ENCODE measurements at places on chromosomes 12 and 14.

DNA sequence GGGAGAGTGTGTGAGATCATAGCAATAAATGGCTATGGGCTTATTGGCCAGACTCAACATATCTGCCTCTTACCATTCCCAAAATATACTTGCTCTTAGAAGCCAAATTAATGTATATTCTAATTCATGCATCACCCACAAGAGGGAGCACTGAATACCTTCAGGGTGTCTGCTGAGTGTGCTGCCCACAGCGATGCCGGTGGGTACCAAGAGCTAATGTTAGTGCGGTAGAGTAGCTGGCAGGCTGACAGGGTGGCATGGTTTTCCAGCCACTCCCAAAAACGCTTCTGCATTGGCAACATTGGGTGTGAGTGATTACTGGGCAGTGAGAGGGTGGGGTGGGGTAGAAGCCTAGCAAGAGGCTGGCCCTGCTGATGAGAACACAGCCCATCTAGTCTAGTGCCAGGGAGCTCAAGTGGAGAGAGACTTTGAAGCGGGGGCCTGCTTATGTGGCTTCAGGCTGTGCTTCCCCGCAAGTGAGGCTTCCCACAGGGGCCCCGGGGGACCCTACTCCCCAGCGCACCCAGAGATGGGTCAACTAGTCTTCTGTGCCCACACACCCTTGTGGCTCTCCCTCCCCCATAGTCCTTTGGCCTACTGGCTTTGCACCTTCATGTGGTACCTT, 9.2 kb upstream of the PLEKHD1 start:
- DNase-seq = peak; percentile 10

DNA sequence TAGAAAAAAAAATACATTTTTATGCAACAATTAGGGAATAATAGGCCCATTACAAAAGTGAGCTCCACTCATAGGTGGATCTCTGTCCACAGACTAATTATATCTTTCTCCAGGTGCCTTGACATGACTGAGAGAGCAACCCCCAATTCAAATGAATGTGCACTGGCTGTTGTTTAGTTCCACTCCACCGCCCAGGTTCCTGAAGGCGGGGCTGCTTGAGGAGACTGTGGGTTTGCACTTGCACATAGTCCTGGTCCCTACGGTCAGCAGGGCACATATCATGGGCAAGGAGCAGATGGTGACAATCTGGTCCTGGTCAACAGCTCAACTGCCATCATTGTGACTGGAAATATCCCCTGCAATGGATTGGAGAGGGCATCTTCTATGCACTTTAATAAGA, 195.6 kb upstream of the PWP1 start:
- no peak for DNase-seq

DNA sequence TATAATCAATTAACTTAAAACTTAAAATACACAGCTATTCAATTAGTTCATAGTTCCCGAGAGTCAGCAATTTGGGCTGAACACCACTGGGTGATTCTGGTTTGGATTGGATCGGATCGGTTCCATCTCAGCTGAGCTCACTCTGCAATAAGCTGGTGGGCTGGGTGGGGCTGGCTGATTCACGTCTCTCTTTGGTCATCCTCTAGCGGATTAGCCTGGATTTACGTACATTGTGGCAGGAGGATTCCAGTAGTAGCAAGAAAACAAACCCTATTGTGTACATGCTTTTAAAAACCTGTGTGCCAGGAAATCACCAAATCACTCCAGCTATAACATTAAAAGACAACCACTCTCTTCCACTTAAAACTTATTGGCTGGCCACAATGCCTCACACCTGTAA, 3.2 kb upstream of the CLEC4C start:
- DNase-seq = no peak

DNA sequence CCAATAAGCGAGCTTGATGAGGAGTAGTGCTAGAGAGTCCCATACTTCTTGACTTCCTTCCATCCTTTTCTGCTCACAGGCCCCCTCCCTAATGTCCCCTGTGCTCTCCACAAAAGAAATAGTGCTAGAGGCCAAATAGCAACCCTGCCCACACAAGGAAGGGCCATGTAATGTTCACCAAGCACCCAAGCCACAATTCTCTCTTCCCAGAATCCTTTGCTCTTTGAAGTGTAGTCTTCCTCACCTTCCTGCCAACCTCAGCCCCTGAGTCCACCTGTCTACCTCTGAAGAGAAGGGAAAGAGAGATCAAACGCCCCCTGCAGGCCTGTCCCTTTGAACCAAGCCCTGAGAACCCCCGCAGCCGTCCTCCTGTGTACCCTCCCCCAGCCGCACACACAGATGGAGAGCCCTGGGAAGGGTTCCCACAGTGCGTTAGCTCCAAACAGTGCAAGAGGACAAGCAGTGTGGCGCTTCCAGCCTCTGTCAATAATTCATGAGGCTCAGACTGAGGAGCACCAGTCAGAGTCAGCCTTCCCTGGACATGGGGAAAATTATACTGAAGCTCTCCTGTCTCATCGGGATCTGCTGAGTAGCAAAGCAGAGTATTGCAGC, 1.9 kb upstream of the DHRS4 start:
- no peak for DNase-seq

- no peak for DNase-seq
These were observed 32.4 kb downstream of the FLVCR2 start for GRCh38 chr14:75610834-75611233.

GRCh38 chr12:129687731-129688130, 216.1 kb downstream of the TMEM132D start:
- DNase-seq = no peak

DNA sequence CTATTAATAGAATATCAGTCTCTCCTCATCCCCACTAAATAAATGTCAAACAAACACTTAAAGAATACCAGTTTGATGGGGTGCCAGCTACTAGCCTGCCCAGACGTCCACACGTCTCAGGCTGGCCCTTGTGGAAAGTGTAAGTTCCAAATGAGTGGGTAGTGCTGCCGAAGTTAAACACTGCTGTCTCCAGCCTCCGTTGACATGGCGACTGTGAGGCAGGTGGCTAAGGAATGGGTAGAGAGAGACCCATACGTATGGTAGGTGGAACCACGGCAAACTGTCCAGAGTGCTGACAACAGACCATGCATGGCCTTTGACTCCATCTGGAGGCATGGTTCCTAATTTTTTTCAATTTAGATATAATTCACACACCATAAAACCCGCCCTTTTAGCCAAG, 37.9 kb downstream of the PITPNM2 start:
- DNase-seq = no peak

- DNase-seq = no peak
These were observed 244.9 kb upstream of the RGS6 start for GRCh38 chr14:71687166-71687831.

DNA sequence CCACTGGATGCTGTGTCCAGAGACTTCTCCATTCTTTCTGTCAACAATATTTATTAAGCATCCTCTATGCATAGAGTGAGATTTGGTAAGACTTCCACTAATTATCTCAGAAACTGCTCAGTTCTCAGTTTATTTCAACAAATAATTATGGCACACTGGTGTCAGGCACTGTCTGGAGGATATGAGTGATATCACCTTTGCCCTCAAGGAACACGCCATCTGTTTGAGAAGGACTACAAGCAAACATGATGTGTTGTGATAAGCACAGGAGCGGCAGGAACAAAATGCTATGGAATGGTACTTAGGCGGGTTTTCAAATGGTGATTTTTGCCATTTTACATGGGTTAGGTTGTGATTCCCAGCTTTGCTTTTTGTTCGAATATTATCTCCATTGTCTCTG, 229.2 kb downstream of the DPF3 start:
- DNase-seq = no peak

DNA sequence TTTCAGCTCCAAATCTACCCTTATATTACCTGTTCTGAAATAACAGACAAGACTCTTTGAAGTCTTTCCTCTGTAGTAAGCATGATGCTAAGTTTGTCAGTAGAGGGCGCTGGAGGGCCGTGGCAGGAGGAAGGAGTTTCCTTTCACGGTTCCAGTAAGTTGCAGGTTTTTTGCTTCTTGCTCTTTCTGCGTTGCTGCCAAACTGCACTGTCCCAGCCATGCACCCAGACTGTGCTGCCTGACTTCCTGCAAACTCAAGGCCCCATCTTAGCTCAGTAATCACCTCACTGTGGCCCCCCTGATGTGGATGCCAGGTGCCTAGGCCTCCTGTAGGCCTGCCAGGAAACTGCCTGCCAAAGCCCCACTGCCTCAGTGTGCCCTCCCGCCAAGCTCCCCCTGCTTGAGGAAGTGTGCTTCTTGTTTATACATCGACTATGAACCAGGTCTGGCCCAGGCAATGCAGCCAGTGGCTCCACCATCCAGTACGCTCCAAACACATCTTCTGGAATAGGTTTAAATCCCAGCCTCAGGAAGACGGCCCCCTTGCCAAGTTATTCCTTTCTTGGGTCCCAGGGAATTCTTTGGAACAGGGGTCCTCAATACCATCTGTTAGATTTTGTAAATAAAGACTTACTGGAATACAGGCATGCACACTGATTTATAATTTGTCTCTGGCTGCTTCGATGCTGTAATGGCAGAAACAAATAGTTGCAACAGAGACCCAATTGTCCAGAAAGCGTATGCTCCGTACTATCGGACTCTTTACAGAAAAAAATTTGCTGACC, 193.7 kb upstream of the LRIG3 start:
- DNase-seq = peak; percentile 33

DNA sequence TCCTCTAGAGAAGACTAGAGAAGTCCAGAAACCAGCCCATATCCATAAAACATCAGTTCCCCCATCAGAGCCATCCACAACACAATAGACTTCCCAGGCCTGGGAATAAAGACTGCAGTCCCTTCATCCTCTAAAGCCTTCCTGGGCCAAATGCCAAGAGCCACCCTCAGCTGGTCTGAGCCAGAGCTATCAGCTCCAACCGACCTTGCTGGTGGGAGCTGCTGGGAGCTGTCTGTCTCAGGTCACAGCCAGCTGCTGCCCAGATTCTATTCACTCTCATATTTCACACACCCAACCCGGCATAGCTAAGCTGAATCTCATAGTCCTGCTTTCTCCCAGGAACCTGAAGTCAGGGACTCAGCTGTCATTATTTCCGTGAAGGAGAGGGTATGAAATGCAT, 10.9 kb upstream of the TFCP2 start:
- no peak for DNase-seq

GRCh38 chr12:131385313-131386166, 325.4 kb upstream of the SFSWAP start:
- DNase-seq = no peak

DNA sequence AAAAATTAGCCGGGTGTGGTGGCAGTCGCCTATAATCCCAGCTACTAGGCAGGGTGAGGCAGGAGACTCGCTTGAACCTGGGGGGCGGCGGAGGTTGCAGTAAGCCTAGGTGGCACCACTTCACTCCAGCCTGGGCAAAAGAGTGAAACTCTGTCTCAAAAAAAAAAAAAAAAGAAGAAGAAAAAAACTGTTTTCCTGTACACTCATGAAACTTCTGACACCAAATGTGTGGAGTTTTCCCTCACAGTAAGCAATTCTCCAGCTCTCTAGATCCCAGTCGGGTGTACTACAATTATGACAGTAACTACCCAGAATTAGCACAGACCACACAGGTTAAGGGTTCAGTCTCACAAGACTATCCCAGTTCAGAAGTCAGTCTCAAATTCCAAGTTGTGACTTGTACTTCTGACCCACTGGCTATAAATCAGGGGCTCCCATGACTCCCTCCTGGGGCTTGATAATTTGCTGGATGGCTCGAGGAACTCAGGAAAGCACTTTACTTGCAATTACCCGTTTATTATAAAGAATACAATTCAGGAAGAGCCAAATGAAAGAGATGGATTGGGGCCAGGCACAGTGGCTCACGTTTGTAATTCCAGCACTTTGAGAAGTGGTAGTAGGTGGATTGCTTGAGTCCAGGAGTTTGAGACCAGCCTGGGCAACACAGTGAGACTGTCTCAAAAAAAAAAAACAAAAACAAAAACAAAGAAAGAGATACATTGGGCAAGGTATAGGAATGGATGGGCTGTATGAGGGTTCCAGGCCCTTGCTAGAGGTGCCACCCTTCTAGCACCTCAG, 12.4 kb upstream of the ARF6 start:
- no peak for DNase-seq

DNA sequence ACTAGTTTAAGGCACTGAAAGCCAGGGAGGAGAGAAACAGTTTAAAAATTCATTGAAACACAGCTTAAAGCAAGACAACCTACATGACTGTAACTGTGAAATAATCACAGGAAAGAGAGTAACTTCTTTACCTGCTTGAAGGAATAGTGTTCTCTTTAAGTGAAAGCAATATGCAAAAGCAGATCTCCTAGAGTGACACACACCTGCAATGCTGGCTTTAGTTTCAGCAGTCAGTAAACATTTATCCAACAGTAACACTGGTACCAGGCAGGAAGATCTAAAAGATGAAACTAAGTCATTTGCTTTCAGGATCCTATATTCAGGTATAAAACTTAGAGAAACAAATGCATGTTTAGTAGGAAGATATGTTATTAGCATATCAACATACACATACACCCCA, 85.3 kb upstream of the PPM1H start:
- DNase-seq = no peak

- peak; percentile 45 for DNase-seq
These were observed 338.3 kb downstream of the EMP1 start for GRCh38 chr12:13534645-13535398.

DNA sequence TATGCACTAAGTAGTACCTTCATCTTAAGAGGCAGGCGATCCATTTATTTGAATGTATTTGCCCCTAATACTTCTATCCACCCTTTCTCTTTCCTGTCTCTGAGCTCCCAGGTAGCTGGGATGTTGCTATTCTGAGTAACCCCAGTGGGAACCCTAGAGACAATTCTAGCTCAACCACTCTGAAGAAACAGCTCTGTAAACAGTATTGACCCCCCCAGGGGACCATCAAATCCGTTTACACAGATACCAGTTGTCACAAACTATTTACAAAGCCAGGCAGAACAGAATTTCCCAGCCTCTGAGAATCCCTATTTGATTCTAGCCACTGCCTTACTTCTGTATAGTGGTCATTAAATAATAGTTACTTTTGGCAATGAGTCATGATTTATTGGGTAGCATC, 64.9 kb downstream of the MIPOL1 start:
- DNase-seq = no peak

- peak; percentile 67 for DNase-seq
These were observed 46.7 kb downstream of the LRRC74A start for GRCh38 chr14:76872796-76873432.

- no peak for DNase-seq
These were observed 246.3 kb upstream of the CLEC14A start for GRCh38 chr14:38502239-38502638.

GRCh38 chr14:34368115-34368970, 93.7 kb downstream of the SPTSSA start:
- DNase-seq = no peak

GRCh38 chr12:93089805-93090569, 160.9 kb upstream of the EEA1 start:
- no peak for DNase-seq

All from hematopoietic multipotent progenitor cell treated with erythropoietin and hydrocortisone succinate and interleukin-3 and kit ligand, for 15 days (in vitro differentiated cells).